Epithelial cell of esophagus (primary cell): ENCODE measurements at places on chromosomes 6 and 20.

DNA sequence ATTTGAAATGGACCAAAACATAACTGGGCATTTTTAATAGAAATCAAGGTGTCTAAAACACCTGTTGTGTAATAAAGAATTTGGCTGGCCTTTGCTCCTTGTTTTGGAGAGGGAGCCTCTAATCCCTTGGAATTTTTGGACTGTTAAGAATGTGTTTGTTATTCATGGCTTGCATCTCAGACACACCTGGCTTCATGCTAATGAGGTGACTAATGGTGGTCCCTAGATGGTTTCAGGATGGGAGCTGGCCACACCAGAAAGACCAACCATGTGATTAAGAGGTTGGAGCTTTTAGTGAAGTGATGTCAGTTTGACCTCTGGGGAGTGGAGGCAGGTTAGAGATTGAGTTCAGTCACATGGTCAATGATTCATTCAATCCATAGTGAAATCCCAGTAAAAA is 328.4 kb downstream of the DHX35 start:
- DNase-seq, result no peak

GRCh38 chr6:71481801-71482200 is 193.2 kb downstream of the OGFRL1 start:
- no peak for DNase-seq

DNA sequence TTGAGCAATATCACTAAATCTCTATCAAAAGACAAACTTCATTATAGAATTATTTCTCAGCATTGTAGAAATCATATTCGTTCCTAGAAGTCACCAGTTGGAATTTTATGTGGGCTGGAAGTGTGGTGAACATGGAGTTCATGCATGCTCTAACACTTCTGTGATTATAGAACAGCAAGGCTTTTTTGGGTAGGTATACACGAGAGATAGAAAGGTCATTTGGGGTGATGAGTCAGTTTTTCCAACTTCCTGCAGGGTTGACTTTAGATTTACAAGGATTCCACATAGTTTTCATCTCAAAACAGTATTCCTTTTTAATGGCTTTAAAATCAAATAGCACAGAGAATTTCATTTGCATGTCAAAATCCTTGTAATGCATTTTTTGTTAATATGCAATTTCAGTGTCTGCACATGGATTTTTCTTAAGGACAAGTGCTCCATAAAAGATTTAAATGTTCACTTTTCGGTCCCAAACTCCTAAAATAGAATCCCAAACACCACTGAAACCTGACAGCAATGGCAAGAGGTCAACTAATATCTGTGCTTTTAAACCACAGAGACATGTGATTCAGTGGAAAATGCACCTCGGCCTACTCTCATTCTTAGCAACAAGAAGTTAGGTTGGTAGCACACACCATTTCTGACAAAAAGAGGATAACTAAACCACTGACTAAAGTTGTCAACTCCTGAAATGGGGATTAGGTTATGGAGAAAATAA is 211.0 kb downstream of the MOXD1 start:
- no peak for DNase-seq

GRCh38 chr6:151440498-151440897 is 11.4 kb downstream of the RMND1 start:
- DNase-seq, result no peak

DNA sequence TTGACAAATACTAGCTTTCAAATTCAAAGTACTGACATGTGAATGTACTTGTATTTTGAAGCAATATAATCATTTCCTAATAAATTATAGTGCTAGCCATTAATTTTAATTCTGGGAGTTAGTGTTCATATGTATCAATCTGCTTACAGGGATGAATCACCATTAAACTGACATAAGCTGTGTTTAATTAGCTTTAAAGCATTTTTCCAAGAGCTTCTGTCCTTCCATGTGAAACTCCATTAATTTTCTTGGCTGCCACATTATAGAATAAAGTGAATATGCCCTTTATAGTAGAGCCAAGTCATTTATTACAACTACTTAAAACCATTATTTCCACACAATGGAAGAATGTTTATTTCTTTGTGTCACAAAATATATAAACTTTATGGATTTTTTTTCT is 150.8 kb downstream of the COL21A1 start:
- DNase-seq, result no peak

GRCh38 chr6:146027586-146028251 is 1.1 kb upstream of the GRM1 start:
- no peak for DNase-seq

DNA sequence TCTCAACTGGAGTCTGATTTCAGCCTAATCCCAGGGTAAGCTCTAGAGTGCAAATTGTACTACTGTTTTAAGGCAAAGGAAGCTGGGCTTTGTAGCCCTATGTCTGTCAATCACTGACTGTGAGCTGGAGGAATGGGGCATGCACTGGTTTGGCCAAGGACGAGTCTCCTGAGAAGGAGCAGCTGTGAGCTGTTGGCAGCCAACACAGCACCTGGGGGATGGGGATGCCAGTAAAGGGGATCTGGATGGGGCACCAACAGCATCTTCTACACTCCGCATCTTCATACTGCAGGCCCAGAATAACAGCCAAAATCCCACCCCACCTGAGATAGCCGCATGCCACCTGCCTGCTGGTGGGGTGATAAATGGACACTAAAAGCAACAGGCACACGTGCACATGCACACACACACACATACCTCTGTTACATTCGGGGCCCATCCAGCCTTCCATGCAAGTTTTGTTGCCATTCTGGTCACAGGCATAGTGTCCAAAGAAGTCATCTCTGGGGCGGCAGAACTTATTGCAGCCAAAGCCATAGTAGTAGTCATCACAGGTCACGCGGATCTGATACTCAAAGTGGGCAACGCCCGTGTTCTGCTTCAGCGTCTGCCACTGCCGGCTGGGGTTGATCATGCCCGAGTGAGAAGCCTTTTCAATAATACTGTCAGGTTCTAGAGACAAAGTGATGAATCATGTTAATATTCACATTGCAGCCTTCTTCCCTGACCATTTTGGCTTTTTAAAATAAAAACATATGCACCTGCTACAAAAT is 15.6 kb downstream of the JAG1 start:
- no peak for DNase-seq

- DNase-seq, result peak; percentile 86
These were observed 6.1 kb downstream of the SYNGAP1 start for GRCh38 chr6:33425668-33426577.

- DNase-seq, result no peak
These were observed 374.4 kb downstream of the UTRN start for GRCh38 chr6:144659202-144660182.

- no peak for DNase-seq
These were observed 144.6 kb upstream of the TMEM170B start for GRCh38 chr6:11392778-11393507.

GRCh38 chr20:58787211-58788005 is 63.3 kb downstream of the GNAS-AS1 start:
- no peak for DNase-seq

DNA sequence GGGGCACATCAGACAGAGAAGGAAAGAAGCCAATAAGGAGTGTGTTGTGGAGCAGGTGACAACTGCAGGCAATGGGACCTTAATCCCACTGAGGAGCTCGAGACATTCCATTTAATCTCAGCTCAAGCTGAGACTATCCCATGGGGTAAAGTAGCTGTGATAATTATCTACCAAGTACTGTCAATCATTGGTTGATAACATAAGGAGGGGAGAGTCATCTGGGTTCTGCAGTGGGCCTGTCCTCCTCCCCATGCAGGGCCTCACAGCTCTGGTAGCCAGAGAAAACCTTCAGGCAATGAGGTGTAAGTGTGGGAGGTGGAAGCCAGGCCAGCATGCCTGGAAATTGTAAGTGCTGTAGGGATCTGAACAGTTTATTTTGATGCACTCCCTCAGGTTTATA is 375.0 kb upstream of the ARID1B start:
- DNase-seq, result no peak
